ENCODE measurements at places on chromosomes 7 and 10. TPM values are rescaled to one million over a fixed set of nuclear protein-coding genes. Genes with fewer than 3 reads are reported as not detected.

DNA sequence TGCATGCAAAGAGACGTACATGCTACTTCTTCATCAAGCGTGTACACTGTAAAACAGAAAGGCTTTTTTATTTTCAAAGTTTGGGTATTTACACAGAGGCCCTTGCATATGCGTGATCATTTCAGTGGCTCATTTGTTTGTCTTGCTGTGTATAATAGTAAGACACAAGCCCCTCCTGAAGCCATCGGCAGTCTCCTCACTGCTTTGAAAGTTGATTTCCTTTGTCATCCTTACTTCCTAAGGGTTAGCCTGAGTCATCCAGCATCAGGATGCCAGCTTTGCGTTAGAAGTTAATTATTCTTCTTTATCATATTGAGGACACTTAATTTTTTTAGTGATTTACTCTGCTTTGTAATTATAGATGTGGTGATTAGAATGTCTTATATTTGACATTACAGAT lies 72.5 kb upstream of the CTBP2 start:
- DNase-seq = no peak

- DNase-seq = no peak
These were observed 17.6 kb upstream of the IMPDH1 start for GRCh38 chr7:128427289-128427891.

DNA sequence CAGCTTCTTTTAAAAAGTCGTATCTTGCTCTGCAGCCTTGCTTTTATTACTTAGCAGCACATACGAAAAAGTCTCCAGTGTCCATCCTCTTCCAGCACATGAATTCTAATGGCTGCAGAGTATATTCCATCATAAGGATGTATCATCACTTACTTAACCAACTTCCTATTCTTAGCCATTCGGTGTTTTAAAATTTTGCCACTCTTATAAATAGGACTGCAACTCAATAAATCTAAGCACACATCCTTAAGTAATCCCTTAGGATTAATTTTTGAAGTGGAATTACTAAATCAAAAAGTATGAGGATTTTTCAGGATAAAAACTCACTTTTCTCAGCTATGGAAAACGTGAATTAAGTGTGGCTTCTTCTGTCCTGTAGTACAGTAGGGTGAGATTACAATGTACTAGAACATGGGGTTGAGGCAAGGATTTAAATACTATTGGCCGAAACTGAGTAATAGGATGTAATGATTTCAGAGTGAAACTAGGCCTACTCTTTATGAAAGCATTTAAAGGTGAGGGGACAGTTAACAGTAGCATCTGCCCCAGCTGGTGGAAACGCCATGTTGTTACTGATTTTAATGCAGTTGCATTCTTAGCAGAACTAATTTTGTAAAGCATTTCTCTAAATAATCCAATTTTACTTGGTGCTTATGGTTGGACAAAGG lies 1035.5 kb downstream of the LRMDA start:
- DNase-seq = no peak

GRCh38 chr7:157947504-157947903 lies 610.7 kb downstream of the DNAJB6 start:
- DNase-seq = no peak

DNA sequence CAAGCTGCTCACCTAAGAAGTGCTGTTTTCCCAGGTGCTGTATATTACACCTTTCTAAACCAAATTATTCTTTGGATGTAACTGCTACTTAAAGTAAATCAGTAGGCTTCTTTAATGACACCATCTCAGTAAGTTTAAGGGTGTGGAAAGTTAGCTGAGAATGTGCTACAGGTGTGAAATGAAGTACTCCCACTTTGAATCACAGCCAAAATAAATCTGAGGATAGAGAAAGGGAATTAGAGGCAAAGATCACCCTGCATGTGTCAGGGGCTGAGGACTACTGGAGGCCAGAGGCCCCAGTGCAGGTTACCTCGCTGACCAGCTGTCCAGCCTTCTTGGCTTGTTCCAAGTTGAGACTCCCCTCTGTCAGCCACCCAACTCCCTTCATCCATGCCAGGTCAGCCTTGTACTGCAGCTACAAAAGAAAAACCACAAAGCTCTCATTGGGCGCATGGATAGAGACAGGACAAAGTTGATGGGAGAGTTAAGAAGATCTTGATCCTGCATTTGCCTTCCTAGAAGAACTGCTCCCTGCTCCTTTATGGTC lies 35.2 kb downstream of the NRAP start:
- DNase-seq = no peak

DNA sequence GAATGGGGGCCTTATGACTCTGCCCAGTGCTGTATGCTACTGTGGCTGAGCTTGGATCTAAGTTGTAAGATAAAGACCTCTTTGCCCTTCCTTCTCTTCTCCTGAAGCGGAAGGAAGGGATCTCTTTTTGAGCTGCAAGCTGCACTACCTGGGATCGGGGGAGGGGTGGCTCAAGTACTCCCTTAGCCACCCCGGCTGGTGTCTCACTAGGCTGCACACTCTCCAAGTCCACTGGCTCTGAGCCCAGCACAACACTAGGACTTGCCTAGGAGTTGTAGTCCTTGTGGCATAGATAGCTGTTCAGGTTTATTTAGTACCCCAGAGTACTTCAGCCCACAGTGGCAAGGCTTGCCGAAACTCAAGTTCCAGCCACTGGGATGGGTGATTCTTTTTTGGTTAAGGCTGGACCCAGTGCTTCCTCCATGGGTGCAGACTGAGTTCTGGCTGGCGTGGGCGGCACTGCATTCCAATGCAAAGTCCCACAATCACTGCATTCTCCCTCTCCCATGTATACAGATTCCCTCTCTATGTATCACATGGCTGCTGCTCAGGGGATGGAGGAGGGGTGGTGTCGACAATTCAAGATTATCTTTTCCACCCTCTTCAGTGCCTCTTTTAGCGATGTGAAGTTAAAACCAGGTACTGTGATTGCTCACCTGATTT lies 76.2 kb upstream of the SLC25A13 start:
- no peak for DNase-seq

DNA sequence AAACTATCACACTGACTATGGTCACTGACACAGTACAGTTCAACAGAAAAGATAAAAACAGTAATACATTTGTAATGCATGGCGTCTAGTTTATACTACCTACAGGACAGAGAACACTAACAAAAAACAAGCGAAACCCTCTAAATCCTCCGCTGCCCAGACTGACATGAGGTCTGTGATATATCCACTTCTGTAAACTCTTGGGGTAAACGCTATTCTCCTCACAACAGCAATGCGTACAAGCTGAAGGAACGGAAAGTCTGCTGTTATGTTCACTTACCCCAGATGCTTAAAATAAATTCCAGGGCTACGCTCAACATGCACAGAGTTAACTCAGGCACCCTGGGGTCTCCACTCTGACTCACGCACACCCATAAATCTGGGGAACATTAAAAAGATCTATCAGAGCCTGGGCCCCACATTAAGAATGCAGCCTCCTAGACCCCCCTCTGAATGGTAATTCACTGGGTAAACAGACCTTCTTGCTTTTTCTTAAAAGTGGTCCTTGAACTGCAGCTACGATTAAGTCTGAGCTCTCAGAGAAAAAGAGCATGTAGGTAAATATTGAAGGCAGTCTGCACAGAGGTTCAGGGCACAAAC lies 105.6 kb downstream of the CTBP2 start:
- DNase-seq = no peak

DNA sequence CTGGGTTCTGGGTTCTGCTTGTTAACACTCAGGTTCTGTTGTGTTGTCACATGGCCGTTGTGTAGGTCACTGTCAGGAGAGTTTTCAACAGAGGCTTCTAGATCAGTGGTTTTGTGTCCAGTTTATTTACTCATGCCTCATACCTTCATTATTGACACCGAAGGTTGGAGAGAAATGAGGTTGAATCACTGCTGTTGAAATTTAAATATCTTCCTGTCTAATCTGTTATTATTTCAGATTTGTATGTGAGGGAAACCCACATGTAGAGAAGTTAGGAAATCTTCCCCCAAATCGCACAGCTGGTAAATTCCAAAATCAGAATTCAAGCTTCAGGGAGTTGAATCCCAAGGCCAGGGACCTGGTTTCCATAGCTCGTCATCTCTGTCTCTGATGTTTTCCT lies 28.3 kb upstream of the KLF6 start:
- no peak for DNase-seq

DNA sequence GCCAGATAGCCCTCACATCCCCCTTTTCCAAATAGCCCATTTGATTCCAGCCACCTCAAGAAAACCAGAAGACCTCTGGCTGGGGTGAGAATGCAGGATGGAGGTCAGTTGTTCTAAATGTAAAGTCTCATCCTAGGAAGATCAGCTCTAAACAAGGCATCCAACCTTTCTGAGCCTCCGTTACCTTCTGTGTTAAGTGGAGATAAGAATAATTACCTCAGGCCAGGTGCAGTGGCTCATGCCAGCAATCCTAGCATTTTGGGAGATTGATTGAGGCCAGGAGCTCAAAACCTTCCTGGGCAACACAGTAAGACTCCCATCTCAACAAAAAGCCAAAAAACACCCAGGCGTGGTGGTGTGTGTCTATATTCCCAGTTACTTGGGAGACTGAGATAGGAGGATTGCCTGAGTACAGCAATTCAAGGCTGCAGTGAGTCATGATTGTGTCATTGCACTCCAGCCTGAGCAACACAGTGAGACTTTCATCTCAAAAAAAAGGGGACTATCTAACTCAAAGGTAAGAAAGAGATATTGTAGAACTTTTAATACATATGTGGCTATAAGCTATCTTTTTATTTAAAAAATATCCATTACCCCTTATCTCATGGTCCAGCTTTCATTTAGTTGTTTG lies 43.5 kb downstream of the PRTFDC1 start:
- DNase-seq = no peak

DNA sequence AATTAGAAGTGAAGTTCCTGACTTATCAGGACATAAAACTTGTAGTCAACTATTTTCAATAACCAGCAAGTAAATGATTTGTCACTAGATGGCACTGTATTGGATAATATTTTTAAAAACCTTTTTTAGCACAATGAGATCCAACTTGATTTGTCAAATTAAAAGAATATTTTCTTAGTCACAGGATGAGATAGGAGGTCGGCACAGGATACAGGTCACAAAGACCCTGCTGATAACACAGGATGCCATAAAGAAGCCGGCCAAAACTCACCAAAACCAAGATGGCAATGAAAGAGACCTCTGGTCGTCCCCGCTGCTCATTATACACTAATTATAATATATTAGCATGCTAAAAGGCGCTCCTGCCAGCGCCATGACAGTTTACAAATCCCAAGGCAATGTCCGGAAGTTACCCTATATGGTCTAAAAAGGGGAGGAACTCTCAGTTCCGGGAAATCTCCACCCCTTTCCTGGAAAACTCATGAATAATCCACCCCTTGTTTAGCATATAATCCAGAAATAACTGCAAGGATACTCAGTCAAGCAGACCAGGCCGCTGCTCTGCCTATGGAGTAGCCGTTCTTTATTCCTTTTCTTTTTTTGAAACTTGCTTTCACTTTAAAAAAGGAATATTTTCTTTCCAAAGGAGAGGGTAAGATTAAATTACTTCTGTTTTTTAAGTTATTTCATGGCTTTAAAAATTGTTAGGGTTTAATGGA lies 255.7 kb upstream of the MKLN1 start:
- DNase-seq = no peak

GRCh38 chr7:139741239-139741638 lies 36.6 kb downstream of the HIPK2 start:
- DNase-seq = no peak

- DNase-seq = no peak
These were observed 123.4 kb upstream of the NEBL start for GRCh38 chr10:21020545-21020944.

DNA sequence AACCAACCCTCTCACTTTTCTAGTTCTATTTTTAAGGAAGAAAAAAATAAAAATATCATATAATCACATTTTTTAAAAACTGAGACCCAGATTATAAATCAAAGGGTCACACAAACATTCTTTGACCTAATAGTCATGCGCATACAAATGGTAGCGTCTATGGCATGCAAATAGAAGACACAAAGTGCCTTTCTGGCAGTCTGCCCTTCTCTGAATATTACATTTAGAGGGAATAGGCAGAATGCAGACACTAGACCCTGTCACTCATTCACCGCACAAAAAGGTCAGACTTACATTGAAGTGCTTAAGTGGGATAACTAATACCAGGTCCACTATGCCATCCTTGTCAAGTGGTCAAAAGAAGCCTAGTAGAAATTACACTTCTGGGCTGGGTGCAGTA lies 26.5 kb upstream of the FHIP2A start:
- DNase-seq = no peak

DNA sequence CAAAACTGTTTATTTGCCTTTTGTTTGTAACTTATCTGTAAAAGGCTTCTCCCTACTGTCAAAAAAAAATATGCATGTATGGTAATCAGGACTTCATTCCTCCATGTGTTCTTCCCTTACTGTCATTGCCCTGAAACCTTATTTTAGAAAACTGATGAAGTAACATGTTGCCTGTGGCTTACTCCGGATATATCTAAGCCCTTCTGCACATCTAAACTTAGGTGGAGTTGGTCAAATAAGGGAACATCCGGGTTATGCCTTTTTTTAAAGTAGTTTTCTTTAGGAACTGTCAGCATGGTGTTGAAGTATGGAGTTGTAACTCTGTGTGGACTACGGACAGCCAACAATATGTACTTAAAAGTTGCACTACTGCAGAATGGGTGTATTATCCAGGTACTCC lies 6.2 kb downstream of the SAR1A start:
- DNase-seq = no peak

DNA sequence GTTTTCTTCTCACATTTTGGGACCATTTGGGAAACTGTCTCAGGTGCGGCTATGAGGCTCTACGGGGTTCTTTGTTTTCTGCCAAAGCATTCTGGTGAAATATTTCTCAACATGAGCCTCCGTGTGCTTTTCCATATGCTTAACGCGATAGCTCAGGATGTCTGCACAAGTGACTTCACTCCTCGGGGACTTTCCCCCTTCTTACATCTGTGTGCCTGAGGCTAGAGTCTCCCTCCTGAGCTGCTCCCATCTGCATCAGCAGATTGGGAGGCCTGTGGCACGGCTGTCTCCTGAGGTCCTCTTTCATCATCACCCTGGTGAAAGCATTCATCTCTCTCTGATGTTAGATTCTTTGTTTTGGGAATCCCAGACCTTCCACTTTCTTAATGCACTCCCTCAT lies 1190.9 kb downstream of the TYW1 start:
- DNase-seq = no peak

GRCh38 chr10:63294781-63295180 lies 161.7 kb downstream of the NRBF2 start:
- DNase-seq = no peak

- DNase-seq = no peak
These were observed 20.8 kb downstream of the LDB3 start for GRCh38 chr10:86689146-86689545.

- no peak for DNase-seq
These were observed 267.0 kb downstream of the FRMD4A start for GRCh38 chr10:14063531-14064285.

GRCh38 chr10:60293581-60294175 lies 96.0 kb downstream of the ANK3 start:
- DNase-seq = no peak

- no peak for DNase-seq
These were observed 118.1 kb upstream of the EGR2 start for GRCh38 chr10:62934258-62934657.

- DNase-seq = no peak
These were observed 3.8 kb downstream of the KMT2E start for GRCh38 chr7:105017657-105018365.

TCTN3 gene
- total RNA-seq = 9.7 TPM

WBP1L gene
- total RNA-seq = 25.9 TPM

SPDYE5 gene
- total RNA-seq = not detected

CH25H gene
- 0.14 TPM for total RNA-seq

CALHM3 gene
- not detected for total RNA-seq

GPR26 gene
- not detected for total RNA-seq

KAT6B gene
- 42.6 TPM for total RNA-seq

NSUN5 gene
- 16.6 TPM for total RNA-seq

MOGAT3 gene
- total RNA-seq = not detected

ITIH5 gene
- total RNA-seq = 10.3 TPM

MAT1A gene
- 0.19 TPM for total RNA-seq
